Dermis blood vessel endothelial cell (primary cell): ENCODE measurements at places on chromosomes 3 and 15. TPM values are rescaled to one million over a fixed set of nuclear protein-coding genes. Genes with fewer than 3 reads are reported as not detected.
A peak's percentile ranks its signal among the peaks of the same experiment; 100 is the strongest.

GRCh38 chr3:194808640-194809097, 123.0 kb downstream of the FAM43A start:
- DNase-seq, result peak; percentile 43

DNA sequence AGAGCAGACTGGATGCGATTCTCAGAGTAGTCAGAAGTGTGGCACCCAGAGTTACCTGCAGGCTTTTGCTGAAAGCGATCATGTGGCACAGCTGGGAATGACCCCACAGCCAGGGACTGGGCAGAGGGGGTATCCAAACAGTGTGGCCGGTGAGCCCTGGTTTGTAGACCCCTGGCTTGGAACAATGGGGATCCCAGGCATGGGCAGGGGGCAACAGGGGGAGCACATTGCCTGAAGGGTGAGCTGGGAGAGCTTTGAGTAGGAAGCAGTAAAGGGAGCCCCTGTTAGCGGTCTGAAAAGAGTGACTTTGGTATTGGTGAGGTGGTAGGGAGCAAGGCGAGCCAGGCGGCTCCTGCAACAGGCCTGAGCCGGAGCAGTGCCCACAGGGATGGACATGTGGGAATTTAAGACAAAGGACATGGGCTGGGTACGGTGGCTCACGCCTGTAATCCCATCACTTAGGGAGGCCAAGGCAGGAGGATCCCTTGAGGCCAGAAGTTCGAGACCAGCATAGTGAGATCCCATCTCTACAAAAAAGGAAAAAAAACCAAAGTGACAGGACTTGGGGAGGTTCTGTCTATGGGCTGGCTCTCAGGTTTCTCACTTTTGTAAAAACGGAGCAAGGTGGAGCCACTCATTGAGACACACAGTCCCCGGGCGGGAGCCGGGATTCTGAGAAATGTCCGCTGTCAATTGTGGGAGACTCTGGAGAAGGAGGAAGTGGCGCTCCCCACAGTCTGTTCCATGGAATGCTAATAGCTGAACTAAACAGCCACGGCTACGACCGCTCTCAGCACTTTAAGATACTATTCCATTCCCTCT, 223.8 kb upstream of the LYSMD4 start:
- DNase-seq, result no peak

The TMEM45A gene
- total RNA-seq, result 9.0 and 16.1 TPM in 2 replicates

DNA sequence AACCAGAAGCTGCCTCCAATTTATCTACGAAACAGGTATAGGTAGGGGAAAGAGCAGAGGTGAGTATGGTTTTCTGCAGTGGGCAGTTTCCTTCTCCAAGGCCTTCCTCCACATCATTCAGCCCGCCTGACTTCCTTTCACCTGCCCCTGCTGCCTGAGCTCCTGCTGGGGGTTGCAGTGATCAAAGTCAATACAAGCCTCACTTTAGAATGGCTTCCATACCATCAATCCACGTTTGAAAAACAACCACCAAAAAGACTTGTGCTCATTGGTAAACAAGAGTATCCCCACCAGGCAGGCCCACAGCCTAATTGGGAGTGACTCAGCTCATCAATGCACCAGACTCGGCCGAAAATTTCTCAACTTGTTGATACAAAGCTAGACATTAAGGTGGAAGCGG, 159.9 kb downstream of the MAGI1 start:
- no peak for DNase-seq

The EPHA6 gene
- under 0.01 TPM in 1 of 2 replicates, not detected in the other for total RNA-seq

DNA sequence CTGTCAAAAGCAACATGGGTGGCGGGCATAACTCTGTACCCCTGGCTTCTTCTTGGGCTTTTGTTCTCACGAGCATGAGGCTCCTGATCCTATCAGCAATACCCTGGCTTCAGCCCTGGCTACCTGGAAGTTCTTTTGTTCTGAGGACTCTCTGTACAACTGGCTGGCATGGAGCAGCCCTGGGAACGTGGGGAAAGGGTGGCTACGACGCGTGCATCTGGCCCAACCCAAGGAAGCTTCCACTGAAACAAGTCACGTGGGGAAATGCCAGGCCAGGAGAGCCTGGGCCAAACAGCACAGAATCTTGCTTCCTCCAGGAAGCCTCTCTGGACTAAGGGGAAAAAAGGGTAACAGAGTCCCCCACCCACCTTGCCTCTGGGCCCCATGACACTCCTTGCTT, 22.7 kb upstream of the ATP2B2 start:
- no peak for DNase-seq

The PARP15 gene
- total RNA-seq, result 0.17 and 0.47 TPM in 2 replicates

The FOXB1 gene
- not detected in 2 replicates for total RNA-seq

- DNase-seq, result no peak
Measured at GRCh38 chr3:114709102-114709501, 415.3 kb downstream of the TIGIT start.

DNA sequence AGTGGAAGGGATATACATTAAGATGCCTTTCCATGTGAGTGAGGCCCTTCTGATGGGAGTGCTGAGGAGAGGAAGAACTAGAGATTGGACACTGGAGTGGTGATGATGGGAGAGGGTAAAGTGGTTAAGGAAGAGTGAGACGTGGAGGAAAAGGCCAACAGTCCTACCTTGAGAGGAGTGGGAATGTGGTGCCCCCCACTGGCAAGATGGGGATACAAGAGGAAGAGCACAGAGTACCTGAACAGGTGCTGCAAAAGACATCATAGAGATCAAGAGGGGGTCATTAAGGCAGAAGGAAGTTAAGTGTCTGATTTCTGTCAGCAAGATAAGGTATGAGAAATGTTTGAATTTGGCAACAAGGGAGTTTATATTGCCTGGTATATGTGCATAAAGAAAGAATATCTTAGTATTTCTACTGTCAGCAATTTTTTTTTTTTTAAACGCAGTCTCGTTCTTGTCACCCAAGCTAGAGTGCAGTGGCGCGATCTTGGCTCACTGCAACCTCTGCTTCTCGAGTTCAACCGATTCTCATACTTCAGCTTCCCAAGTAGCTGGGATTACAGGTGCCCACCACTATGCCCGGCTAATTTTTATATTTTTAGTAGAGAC, 34.0 kb downstream of the ARIH2 start:
- peak; percentile 63 for DNase-seq

The C3orf22 gene
- not detected in 2 replicates for total RNA-seq

DNA sequence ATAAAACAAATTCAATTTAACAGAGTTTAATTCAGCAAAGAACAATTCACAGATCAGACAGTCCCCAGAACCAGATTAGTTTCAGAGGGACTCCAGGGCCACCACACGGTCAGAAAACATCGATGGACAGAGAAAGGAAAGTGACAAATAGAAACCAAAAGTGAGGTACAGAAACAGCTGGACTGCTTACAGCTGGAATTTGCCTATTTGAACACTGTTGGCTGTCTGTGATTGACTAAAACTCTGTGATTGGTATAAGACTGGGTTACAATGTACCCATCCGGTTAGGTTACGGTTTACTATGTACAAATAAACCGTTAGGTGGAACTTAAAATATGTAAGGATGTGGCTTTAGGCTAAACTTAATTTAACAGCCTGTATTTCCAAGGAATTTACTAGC, 30.3 kb downstream of the MOBP start:
- no peak for DNase-seq

The ACKR2 gene
- 11.2 and 13.3 TPM in 2 replicates for total RNA-seq

GRCh38 chr3:156631323-156631722, 43.1 kb upstream of the TIPARP start:
- DNase-seq, result no peak

The SLC12A8 gene
- total RNA-seq, result 0.34 and 0.70 TPM in 2 replicates

The KCNMB3 gene
- 2.6 and 3.9 TPM in 2 replicates for total RNA-seq

DNA sequence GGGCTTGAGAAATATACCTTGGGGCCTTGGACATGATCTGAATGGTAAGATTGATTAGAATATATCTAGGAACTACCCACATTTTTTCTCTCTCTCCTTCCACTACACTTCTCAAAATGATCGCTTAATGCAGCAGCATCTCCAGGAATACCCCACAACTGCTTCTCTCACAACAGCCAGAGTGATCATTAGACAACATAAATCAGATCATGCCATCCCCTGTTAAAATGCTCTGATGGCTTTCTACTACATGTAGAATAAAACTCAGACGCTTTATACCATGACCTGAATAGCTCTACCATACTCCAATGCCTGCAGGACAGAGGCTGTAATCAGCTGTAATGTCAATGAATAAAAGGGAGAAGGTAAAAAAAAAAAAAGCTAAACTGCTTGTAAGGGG, 451.4 kb downstream of the MECOM start:
- no peak for DNase-seq

The EOMES gene
- total RNA-seq, result not detected in 2 replicates

DNA sequence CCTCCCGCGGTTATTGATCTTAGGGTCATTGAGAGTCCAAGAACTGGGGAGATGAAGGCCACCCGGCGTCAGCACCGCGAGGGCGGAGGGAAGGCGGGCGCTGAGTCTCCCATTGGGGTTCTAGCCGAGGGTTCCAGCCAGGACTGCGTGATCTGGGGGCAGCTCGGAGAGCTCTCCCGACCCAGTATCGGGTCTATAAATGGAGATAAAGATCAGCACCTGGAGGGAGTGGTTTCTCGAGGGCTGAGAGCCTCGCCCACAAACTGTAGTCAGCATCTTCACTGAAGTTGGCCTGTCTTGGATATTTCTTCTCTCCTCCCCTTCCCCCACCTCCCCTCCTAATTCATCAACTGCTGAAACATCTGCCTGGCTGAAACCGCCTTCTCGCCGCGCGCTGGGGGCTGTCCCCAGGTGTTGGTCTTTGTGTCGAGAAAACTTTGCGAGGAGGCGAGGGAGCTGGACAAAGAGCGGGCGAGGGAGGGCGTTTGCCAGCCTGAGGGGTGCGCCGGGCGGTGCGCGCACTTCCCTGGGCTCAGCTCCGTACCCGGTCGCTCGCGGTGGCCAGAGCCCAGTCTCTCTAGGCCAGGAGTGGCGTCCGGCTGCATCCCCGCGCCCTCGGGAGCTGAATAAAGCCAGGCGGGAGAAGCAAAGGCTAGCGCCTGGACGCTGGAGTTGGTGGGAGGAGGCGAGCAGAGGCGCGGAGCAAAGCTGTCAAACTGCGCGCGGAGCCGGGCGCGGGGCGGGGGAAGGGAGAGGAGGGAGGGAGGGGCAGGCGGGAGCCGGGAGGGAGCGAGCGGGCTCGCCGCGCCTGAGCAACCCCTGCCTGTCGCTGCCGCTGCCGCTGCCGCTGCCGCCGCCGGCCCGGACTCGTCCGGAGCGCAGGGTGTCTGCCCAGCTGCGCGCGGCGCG, at the start of gene ST8SIA2:
TSS of gene ST8SIA2 (plus strand) at position 811 of the 909 bp plus-strand sequence. CDS start 184 bp downstream, outside the sequence.
- DNase-seq, result peak; percentile 2

The PEAK1 gene
- 69.3 and 105 TPM in 2 replicates for total RNA-seq
